Pulmonary artery endothelial cell (primary cell): ENCODE measurements at places on chromosomes 5 and 9.

DNA sequence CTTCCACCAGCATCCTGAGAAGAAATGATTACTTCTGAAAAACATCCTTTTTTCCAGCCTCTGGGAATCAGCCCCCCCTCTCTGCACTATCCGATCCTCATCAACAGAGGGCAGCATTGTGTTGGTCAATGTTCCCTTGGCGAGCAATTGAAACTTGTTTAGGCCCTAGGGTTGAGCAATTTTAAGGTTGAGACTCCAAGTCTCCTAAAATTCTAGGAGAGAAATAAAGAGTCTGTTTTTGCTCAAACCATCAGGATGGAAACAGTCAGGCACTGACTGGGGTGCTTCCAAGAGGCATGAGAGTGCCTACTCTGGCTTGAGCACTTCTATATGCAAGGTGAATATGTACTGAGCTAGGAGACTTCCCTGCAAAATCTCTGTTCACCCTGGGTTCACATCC is 12.4 kb upstream of the CYFIP2 start:
- DNase-seq, result no peak

GRCh38 chr9:23962101-23962500 is 136.1 kb upstream of the ELAVL2 start:
- no peak for DNase-seq

DNA sequence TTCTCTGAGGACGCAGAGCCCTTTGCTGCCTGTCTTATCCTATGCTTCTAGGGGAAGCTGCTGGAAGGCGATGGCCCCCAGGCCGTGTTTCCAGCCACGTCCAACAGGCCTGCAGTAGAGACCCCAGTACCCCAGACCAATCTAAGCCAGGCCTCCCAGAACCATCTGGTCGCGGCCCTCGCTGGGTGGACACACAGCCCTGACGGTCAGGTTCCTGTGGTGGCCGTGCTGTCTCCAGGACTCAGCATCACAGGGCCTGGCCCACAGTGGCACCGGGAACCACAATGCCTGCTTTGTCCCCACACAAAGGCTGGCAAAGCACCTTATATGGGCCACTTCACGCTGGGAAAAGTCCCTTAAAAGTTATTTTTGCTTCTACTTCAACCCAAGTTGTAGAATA is 44.5 kb downstream of the SEMA4D start:
- DNase-seq, result no peak

DNA sequence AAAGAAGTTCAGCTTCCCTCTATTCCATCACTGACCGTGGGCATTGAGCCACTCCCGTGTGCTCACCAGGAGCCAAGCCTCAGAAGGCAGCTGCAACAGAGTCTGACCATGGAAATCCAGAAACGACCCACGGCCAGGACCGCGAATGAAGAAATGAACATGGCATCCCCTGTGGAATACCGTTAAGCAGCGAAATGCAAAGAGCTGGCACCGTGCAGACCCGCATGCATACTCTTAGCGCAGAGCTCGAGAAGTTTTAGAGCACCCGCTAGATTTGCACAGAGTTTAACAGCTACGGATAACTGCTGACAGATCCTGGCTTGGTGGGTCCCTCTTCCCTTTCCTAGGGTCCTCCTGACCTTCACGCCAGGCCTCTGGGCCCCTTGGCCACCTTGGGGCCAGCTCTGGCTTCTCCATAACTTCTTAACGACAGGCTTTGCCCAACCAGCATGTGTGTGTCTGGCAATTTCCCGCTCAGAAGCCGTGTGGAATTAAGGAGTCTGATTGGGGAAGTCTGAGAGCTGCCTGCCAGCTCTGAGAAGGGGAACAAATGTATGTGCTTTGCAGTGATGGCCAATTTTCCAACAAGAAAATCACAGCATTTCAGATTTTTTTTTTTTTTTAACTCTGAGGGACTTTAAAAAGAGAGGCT is 75.3 kb upstream of the COL5A1 start:
- no peak for DNase-seq

GRCh38 chr9:112620388-112620787 is 97.5 kb downstream of the INIP start:
- no peak for DNase-seq

DNA sequence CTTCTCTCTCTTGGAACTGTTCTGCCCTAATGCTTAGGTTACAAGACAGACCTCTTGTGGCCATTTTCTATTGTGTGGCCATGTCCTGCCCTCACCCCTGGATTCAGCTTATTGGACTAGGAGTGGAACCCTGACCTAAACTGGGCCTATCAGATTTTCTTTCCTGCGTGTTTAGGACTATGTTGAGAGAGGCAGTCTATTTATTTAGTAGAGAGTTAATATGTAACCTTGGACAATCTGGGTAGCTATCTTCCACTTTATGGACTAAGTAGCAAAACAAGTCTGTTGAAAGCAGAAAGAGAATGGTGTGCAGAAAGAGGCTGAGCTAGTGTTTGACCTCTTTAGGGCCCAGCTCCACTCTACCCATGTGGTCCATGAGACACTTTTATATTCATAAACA is 82.6 kb upstream of the SMIM32 start:
- no peak for DNase-seq

DNA sequence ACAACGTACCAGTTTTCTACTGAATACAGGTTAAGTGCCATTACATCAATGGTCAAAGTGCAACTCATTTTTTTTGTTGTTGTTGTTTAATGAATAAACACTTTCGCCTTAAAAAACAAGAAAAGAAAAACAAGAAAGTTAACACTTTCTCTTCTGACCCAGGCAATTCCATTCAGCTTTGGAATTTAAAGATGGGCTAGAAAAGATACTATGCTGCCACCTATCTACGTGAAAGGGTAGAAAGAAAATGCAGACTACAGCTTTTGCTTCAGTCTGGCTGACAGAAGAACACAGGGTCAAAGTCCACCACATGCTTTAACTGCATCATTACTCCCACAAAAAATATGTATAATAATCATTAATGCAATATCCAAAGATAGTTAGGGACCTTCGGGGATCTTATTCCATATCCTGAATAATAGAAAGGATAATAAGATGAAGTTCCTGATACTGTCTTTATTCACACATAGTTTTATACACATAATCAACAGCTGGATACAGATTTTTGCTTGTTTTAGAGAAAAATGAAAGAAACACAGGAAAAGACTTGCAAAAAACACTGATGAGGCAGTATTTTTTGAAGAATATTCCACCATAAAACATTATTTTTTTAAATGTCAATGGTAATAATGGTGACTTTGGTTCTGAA is 40.4 kb downstream of the ZDHHC21 start:
- DNase-seq, result no peak

DNA sequence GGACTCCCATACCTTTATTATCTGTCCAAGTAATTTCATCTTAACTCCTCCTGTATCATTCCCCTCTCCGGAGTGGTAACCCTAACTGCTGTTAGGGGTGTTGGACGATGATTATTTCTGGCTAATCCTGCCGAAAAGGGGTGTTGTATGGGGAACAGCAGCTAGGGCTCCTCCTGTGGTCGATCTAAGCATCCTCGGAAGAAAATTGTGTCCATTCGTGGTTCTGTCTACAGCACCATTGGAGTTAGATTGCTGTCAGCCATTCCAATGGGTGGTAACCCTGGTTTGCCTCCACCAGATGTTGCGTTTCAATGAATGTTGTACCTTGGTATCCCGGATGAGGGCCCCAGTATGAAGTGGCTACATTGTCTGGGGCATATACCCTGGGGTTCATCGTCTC is 35.6 kb upstream of the LMNB1 start:
- DNase-seq, result no peak

DNA sequence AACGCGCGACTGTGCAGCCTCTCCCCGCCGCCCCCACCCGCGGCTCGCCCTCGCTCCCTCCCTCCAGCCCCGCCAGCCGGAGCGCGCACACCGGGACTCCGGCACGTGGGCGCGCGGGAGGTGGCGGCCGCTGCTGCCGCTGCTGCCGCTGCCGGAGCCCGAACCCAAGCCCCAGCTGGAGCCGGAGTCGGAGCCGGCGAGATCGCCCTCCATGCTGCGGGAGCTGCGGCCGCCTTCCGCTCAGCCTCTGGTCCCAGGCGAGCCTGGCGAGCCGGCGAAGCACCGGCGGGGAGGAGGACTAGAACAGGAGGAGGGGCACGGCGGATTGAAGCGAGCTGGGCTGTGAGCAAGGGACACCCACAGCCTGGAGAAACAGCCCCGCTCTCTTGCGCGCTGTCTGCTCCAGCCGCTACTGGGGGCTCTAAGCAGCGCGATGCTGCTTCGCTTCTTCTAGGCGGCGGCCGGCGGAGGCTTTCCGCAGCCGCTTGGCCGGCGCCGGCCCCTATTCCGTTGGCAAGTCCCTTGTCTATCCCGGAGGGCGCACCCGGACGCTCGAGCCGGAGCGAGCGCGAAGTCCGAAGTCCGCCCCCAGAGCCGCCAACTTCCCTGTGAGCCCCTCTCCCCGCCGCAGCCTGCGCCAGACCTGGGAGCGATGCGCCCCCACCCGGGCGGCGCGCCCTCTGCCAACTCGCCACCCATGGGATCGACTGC is 598.7 kb upstream of the SGCD start:
- no peak for DNase-seq

- no peak for DNase-seq
These were observed 8.1 kb downstream of the ARPC5L start for GRCh38 chr9:124869986-124870560.
